ENCODE measurements at places on chromosomes 1 and 21. TPM values are rescaled to one million over a fixed set of nuclear protein-coding genes. Genes with fewer than 3 reads are reported as not detected.

DNA sequence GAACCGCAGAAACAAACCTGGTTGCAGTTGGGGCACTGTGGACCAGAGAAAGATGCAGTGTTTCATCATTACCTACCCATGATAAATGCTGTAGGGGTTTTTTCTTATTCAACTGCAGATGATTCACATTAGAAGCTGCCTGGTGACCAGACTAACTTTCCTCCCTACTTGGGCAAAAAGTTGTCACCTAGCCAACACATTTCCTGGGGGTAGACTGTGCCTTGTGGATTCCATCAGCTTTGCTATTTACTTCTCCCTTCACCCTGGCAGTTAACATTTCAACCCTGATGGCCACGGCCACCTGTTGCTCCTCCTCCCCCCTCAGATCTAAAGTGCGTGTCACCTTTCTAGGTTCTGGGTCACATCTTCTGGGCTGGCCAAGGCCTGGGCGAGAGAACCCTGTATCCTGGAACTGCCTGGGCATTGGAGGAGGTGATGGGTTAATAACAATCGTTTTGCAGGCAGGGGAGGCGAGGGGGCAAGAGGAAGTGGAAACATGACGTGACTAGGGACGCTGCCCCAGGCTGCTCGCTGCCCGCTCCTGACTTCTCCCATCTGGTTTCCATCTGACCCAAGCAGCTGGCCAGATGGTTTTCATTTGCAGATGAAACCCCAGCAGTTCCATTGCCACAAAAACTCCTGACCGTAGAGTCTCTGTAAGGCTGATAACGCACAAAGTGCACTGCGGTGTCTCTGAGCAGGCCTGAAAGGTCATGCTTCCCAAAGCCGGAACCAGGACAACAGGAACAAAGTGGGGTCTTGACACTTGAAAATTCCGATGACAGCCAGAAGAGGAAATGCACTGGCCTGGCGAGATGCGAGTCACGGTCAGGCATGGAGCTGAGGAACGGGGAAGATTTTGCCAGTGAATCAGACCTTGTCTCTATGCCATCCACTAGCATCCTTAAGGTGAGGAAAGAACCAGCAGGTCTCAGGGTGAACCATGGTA is 36.6 kb downstream of the CAPZB start:
- DNase-seq, result peak; percentile 66

DNA sequence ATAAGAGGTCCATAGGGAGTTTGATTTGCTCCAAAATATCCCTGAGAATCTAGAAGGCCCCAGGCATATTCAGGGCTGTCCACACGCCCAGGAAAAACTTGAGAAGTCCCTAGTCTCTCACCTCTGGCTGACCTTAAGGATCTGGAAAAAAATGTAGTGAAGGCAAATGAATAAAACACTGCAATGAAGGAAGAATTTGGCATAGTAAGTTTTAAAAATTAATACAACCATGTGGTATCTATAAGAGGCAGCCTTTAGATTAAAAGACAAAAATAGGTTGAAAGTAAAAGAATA is 91.3 kb downstream of the COLGALT2 start:
- no peak for DNase-seq

- no peak for DNase-seq
Observed at GRCh38 chr1:63723602-63724001, 50.2 kb upstream of the ROR1 start.

DNA sequence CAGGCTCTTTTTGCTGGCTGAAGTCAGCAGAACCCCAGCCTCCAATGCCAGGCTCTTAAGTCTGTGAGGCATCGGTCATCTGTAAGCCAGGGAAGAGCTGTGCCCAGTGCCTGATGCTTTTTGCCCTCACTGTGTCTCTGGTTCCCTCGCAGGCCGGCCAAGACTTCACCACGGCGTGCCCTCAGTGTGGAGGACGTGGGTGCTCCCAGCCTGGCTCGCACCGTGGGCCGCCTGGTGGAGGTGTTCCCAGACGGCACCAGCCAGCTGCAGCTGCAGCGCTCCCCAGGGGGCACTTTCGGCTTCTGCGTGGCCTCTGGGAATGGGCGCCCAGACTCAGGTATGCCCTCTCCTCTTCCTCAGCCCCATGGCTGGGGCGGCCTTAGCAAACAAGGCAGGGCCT is 32.5 kb downstream of the KIAA1614 start:
- DNase-seq, result no peak

- DNase-seq, result no peak
Observed at GRCh38 chr1:121443001-121443540, 258.3 kb downstream of the SRGAP2C start.

The LYPD8 gene
- 1.4 TPM for total RNA-seq

DNA sequence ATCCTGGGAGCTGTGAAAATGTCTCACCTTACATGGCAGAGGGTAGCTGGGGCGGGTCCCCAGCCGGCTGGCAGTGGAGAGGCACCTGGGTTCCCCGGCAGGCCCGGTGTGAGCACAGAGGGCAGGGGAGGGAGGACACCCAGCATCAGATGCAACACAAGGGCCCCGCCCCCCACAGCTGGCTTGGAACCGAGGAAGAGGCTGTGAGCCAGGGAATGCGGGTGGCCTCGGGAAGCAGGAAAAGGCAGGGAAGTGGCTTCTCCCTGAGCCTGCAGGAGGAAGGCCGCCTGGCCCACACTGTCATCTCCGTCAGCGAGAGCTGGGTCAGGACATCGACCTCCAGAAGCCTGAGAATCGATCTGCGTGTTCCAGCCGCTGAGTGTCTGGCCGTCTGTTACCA is 87.3 kb downstream of the SIK1 start:
- DNase-seq, result no peak

GRCh38 chr1:3403011-3403345 is 51.5 kb upstream of the ARHGEF16 start:
- DNase-seq, result no peak

DNA sequence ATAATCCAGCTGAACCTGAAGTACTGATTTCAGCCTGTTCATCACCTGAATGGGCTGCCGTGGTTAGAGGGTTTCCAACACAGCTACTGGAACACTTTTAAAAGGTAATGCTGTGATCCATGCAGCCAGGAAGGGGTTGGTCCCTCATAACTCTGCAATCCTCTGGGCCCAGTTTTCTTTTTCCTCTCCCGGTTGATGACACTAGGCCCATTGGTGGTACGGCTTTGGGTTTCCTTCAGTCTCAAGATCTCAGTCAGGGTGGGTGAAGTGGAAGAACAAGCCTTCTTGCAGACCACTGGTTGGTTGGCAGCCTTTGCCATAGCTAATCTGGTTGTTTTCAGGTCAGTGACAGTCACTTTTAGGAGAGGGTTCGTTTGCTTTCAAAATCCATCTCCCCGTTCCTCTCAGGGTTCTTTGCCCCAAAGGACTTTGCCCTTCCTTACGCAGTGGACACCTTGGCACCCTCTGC is 502 bp upstream of the SLC35A3 start:
- no peak for DNase-seq

- DNase-seq, result no peak
Observed at GRCh38 chr1:94143173-94143808, 22.3 kb upstream of the ABCA4 start.

GRCh38 chr1:12453400-12454343 is 164.3 kb downstream of the DHRS3 start:
- peak; percentile 44 for DNase-seq

GRCh38 chr1:32151319-32151787 is 28.1 kb upstream of the TXLNA start:
- no peak for DNase-seq

DNA sequence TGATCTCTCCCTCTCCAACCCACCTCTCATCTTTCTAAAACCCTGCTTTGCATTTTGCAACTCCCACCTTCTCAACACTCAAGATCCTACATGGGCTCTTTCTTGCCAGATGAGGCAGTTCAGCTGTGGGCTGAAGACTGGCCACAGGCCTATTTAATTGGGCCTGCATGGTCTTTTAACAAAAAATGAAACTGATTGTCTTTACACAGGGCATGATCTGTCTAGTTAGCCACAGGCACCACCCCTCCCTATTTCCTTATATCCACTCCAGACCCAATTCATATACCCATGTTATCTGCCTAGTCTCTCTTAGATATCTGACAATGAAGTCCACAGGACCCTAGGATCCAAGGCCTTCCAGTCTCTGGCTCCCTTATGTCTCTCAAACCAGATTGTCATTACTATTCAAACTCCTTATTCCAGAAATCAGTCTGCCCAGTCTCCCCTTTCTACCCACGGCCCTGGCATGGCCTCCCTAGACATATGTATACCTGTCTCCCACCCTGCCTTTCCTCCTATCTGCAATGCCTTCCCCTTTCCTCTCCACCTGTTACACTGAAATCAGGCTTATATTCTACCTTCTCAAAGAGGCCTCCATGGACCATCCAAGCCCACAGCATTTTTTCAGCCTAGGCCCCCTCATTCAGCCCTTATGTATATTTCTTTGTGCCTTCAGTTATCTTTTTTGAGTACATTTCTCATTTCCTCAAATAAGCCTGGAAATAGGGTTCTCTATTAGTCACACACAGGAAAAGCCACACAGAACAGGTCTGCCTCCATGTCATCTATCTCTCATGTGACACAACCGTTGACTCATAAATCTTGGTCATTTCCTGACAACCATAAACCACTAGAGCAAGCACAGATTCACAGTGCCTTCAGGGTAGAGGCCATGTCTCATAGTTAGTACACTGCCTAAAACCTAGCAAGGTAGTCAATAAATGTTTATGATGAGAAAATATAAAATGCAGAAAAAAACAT is 39.0 kb downstream of the LPAR3 start:
- peak; percentile 41 for DNase-seq

The PHLDA3 gene
- 46.4 TPM for total RNA-seq

The CFH gene
- total RNA-seq, result 3.8 TPM

DNA sequence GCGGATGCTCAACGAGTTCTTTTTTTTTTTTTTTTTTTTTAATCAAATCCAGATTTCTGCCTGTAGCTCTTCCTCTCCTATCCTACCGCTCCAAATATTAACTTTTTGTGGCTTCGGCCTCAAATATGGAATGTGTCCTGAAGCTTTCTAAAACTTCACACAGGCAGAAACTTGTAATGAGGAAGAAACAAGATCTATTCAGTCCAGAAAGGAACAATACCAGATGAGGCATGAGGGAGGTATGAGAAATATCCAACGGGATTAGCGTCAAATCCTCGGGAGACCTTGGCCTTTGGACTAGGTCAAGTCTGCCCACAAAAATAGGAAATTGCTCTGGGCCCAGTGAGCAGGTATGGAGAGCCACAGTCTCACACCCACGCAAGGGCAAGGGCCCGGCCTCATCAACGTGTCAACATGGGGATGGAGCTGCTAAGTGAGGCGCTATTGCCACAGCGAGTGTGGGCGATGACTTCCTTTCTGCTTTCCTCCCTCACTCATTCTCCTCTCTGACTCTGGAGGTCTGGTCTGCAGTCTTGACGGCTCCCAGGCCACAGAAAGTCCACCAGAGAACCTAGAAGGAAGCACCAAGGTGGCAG is 66.6 kb downstream of the BCAR3 start:
- DNase-seq, result peak; percentile 71

DNA sequence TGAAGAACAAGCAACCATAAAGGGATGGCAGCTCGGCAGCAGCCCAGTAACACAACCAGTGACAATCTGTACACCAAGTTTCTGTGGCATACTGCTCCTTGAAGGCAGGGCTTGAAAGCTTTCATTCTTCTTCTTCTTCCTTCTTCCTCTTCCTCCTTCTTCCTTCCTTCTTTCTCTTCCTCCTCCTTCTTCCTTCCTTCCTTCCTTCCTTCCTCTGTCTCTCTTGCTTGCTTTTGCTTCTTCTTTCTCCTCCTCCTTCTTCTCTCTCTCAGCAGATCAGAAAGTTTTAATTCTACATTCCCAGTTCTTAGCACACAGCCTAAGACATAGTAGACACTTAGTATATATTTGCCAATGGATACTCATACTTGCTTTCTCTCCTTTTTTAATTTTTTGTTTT is 95.9 kb downstream of the GLUL start:
- no peak for DNase-seq

DNA sequence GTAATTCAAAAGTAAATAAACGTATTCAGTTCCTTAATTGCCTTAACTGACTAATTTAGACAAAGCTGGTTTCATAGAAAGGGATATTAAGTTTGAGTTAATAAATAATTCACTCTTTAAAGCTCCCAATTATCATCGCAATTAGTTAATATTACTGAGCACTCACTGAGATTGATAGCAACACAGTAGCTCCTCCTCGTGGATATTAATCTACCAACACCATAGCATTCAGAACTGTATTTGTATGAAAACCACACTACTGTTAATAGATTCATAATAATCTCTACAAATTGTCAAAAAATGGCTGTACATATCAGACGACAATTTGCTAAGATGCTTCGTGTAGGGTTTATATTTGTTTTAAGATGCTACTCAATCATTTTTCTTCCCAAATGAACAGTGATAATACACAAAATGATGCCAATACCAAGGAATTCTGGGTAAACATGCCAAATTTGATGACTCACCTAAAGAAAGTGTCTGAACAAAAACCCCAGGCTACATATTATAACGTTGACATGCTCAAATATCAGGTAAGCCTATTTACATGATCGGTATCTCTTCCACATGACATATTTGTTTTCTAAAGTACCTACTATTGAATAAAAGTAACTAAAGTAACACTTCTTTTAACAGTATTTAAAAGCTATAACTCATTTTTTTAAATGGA is 18.8 kb upstream of the DYNLT5 start:
- no peak for DNase-seq

GRCh38 chr1:17621691-17622090 is 82.2 kb downstream of the ARHGEF10L start:
- DNase-seq, result no peak

- DNase-seq, result no peak
Observed at GRCh38 chr1:6600410-6601048, 2.1 kb downstream of the KLHL21 start.

- no peak for DNase-seq
Observed at GRCh38 chr1:211379446-211379845, 52.8 kb downstream of the TRAF5 start.

DNA sequence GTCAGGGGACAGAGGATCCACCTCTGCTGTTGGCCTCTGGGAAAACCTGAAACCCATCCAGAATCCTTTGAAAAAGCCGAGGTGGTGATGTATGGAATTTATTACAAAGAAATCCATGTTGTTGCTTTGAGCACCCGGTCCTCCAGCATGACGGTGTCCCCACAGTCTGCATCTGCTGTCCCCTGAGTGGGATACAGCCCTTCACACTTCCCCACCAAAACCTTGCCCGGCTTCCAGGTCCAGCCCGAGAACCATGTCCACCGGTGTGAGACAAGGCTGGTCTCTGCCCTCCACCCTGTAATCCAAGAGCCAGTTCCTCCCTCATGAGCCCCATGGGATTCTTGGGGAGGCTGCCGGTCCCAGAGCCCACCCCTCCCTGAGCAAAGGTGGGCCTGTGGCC is 70.5 kb downstream of the STUM start:
- no peak for DNase-seq

The DYRK3 gene
- 3.3 TPM for total RNA-seq

The SESN2 gene
- total RNA-seq, result 12.2 TPM

DNA sequence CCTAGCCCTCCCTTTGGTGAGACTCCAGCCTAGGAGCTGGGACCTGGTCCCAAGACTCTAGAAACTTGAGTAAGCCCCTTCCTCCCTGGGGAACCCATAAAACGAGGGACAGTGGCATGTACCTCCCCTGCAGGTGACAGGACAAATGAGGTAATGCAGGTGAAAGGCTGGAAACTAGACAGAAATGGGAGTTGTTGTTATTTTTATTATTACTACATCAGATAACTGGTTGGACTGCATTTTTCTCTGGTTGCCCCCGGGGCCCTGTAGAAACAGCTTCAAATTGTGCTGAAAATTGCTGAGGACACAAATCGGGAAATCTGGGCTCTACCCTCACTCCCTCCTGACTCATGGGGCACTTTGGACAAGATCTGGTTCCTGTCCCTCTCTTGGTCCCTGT is 132.3 kb upstream of the WNT4 start:
- DNase-seq, result peak; percentile 84

GRCh38 chr21:25640202-25640942 is 1.3 kb downstream of the JAM2 start:
- DNase-seq, result no peak

All from PC-9 (cell line).